Karpas-422 (cell line): ENCODE measurements at places on chromosomes 1 and 21. TPM values are rescaled to one million over a fixed set of nuclear protein-coding genes. Genes with fewer than 3 reads are reported as not detected.

The L1TD1 gene
- not detected in 2 replicates for total RNA-seq

The PRELP gene
- total RNA-seq, result not detected in 2 replicates

The FCRL6 gene
- total RNA-seq, result not detected in 2 replicates

The CDCA8 gene
- total RNA-seq, result 25.7 and 33.1 TPM in 2 replicates

The LCE3D gene
- not detected in 2 replicates for total RNA-seq

The SDF4 gene
- 25.6 and 42.0 TPM in 2 replicates for total RNA-seq

The KIF21B gene
- total RNA-seq, result 0.22 TPM in 2 replicates

The CD84 gene
- total RNA-seq, result 14.4 and 29.4 TPM in 2 replicates

GRCh38 chr1:167676205-167676915 is 45.4 kb upstream of the MPZL1 start:
- peak; percentile 79 for DNase-seq

DNA sequence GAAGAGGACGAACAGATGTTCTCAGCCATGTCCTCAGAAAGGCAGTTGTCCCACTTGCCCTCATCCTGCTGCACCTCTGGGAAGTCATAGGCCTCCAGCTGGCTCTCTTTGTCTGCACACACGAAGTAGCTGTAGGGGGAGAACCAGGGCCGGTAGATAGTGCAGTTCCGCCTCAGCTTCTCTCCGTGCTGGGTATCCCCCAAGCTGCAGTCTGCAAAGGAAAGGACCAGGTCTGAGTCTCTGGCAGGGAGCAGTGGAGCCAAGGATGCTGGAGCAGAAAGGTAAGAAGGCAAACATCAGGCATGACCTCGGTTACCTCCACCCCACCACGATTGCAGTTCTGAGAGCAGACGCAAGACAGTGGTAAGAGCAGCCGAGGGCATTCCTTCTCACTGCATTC is 2.2 kb downstream of the SPATA46 start:
- DNase-seq, result no peak

DNA sequence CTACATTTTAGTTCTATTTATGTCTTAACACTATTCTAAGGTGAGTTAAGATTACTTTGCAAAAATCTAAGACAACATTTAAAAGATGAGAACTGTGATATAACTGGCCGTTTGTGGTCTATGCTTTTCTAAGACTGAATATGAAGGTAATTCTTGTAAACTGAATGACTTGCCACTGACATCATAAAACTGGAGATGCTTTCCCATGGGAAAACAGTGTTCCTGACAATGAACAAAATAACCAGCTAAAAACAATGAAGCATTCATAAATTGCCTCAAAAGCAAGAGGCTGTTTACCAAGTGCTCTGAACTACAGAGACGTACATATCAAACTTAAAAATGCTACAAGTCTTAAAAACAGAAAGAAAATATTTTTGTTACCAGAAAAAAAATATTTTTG is 54.7 kb downstream of the APP start:
- no peak for DNase-seq

DNA sequence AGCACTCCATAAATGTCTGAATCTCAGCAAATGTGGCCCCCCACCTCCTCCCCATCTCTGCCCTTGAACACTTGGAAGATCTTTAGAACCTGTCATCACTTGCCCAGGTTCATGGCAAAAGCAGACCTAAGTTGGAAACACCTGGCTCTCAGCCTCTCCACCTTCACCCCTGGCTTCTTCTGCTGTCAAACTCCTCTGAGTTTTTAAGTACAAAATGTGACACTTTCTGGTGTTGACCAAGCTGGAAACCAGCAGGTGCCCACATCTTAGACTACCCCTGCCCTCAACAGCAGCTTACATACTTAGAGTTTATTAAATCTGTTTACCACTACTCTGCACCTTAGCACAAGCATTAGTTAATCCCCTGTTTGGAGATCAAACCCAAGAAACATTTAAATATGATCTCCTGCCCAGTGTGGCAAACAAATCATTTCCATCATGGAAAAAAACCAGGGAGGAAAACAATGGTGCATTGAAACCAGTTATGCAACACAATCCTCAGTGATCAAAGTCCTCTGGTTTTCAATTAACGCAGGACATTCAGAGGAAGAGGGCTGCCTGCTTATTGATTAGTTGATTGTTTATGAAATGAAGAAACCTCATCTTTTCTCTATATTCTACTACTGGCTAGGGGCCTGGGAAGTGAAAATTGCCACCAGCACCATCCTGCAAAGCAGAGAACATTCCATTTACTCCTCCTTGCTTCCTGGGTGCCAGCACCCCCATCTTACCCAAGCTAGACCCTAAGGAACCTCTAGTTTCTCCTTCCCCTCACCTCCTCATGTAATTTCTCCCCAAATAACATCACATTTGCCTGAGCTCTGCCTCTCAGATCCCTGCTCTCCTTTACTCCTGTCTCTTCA is 139.4 kb upstream of the RAB4A start:
- no peak for DNase-seq

DNA sequence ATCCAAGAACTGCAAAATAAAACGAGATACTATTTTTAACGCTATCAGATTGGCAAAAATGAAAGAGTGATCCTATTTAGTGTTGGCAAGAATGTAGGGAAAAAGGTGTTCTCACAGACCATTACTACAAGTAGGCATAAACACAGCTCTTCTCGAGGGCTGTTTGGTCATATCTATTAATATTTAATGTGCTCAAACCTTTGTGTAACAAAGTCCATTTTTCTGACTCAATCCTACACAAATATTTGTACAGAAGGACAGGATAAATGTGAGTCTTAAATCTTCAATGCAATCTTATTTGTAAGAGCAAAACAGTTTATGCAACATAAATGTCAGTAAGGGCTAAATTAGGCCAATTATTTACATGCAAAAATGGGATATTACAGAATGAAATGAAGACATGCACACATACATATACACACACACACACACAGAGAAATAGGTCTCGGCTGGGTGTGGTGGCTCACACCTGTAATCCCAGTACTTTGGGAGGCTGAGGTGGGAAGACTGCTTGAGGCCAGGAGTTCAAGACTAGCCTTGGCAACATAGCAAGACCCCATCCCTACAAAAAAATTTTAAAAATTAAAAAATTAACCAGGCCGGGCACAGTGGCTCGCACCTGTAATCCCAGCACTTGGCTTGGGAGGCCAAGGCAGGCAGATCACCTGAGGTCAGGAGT is 17.7 kb downstream of the DHCR24 start:
- no peak for DNase-seq

DNA sequence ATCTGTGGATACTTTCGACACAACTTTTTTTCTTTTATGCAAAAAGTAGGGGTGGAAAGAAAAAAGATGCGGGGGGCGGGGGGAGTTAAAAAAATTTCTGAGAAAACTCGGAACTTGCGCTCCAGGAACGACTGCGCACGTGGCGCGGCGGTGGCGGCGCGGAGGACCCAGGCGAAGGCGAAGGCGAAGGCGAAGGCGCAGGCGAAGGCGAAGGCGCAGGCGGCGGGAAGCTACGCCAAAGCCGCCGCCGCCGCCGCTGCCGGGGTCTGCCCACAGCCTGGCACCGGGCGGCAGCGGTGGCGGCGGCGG is 208 bp upstream of the BARHL2 start:
- peak; percentile 6 for DNase-seq

DNA sequence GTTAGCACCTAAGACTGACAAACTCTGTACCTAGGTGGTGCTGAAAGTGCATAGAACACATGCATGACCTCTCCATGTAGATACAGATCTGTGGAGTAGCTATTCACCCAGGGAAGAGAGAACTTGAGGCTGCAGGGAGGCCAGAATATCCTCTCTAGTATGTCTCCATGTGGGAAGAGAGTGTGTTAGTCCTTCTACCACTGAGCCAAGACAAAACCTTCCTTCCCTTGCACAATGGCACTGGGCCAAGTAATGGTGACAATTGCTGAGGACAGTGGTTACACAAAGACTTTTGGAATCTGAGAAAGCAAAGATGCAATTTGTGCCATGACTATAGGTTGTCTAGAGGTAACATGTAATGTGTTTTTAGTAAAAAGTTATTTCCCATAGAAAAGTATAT is 52.3 kb downstream of the C1orf198 start:
- DNase-seq, result no peak

DNA sequence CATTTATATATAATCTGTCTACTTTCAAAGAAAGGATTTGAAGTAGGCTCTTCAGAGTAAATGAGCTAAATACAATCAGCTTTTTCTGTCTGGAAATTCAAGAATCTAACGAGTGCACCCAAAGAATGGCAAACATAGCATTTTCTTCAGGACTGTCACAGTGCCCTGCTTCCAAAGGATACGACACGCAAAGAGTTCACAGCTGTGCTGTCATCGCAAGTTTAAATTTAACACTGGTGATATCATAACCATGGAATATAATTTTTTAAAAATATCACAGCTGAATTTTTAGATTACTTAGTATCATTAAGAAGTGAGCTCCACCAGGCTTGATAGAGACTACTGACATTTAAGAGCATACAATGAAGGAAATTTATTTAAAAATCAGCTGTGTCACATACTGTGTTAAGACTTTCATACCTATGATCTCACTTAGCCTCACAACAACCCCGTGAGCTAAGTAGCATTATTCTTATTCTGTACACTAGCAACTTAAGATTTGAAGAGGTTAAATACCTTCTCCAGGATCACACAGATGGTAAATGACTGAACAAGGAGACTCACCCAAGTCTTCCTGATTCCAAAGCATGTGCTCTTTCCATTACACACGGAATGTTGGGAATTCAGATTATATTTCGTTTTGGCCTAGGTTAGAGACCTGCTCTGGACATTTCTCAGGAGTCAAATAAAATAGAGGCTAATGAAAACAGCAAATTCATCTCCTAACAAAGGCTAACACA is 46.2 kb upstream of the PRRX1 start:
- no peak for DNase-seq

GRCh38 chr1:20767271-20767670 is 19.8 kb downstream of the HP1BP3 start:
- no peak for DNase-seq

- DNase-seq, result no peak
These were observed 25.2 kb upstream of the LRRC8C start for GRCh38 chr1:89607586-89608318.

- no peak for DNase-seq
These were observed 56.5 kb upstream of the BACH1 start for GRCh38 chr21:29242201-29242600.

DNA sequence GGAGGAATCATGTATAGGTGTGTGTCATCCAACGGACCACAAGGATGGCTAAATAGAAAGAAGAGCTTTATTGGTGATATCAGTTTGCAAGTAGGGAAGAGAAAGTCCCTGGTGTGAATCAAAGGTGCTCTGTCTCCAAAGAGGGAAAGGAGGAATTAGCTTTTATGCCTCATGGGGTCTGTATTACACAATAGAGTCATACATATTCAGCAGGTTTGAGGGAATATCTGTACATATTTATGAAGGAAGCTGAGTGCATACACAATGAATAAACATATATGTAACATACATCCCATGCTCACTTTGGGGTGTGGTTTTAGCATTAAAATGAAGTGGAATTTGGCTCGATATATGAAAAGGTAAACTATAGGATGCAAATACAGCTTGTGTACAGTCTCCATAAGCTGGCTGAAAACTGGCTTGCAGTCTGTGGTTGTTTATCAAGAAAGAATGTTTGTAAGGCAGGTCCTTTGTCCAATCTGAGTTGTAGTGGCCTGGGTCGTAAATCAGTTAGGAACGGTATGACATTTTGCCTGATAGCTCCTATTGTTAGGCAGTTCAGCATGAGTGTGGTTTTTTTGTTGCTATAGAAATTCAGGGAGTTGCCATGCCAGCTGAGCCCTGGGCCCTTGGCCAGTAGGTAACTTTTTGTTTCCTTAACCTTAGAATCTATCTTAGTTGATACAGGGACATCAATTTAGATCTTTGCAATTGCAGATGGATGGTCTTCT is 198.0 kb upstream of the ZP4 start:
- DNase-seq, result no peak
